ENCODE measurements at places on chromosomes 1 and 21. TPM values are rescaled to one million over a fixed set of nuclear protein-coding genes. Genes with fewer than 3 reads are reported as not detected.

- DNase-seq: no peak
Observed at GRCh38 chr1:18360251-18360650, 120.5 kb upstream of the KLHDC7A start.

The SPRR2F gene
- not detected for total RNA-seq

The MNDA gene
- not detected for total RNA-seq

GRCh38 chr21:14687268-14687625, 141.1 kb upstream of the SAMSN1 start:
- no peak for DNase-seq

DNA sequence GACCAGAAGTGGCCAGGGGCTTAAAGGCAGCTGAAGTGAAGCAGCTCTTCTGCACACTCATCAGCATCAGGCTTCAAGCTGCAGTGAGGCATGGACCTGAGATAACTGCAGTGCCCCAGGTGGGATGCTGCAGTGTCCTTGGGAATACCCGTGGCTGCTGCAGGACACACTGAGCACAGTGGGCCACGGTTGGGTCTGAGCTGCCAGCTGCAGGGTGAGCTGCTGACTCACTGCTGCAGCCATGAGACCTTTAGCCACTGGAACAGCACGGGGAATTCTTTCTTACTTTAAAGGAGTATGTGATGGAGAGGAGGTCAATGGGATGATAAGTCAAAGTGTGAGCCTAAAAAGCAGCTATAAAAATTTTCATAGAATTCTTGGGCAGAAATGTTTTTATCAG, 102.1 kb downstream of the XCL2 start:
- DNase-seq: no peak

GRCh38 chr1:99682291-99682751, 36.4 kb downstream of the PALMD start:
- DNase-seq: peak; percentile 78

GRCh38 chr21:42645211-42646075, 8.0 kb upstream of the PDE9A start:
- DNase-seq: no peak

DNA sequence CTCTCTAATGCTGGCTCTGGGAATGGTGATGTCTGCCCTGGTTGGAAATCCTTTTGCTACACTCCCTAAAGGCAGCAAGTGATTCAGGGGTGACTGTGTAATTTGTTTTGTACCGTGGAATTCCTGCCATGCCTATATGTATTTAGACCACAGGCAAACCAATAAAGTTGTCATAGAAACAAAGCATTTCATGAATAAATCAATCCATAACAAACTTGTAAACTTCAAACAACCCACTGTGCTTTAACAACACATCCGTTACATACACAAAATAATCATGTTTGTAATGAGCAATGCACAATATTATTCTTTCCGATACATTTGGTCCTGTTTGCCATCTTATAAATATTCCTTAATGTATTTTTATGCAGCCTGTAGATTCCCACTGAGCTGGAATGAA, 330.3 kb upstream of the SNX7 start:
- no peak for DNase-seq

- DNase-seq: peak; percentile 93
Observed at GRCh38 chr1:61337981-61338848, 255.9 kb downstream of the NFIA start.

DNA sequence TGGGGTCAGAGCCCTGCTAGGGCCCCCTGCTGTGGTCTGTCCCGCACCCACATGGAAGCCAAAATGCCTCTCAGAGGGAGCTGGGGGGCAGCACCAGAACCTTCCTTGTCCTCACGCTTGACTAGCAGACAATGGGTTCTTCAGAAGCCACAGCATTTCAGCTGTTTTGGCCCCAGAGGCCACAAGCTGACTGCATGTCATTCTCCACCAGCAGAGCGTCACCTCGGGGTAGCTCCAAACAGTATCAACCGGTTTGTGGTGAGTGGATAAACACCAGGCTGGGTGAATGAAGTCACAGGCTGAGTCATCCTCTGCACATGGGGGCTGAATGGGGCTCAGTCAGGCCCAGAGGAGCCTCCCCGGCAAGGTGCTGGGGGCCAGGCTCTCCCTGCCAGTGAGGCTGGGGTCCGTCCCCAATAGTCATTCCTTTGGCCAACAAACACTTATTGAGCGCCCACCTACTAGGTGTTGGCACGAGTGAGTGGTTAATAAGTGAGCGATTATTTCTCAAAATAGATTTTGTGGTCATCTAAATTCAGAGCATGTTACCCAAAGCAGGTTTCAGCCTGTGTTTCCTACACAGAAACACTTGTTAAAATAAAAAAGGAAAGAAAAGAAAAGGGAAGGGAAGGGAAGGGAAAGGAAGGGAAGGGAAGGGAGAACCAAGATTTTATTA, 9.1 kb downstream of the OLIG1 start:
- DNase-seq: no peak

The PARS2 gene
- 4.0 TPM for total RNA-seq

DNA sequence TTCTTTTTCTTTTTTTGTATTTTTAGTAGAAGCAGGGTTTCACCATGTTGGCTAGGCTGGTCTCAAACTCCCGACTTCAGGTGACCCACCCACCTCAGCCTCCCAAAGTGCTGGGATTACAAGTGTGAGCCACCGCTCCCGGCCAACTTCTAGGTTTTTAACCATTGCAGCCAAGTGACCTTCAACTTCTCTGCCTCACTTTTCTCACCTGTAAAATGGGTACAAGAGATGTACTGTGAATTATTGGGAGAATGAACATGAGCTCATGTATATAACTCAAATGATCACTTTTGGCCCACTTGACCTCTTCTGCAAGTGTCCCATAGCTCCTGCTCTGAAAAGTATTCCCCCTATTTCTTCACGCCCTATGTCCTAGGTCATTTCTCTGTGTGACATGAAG, 11.8 kb upstream of the RPL11 start:
- DNase-seq: no peak

The COL8A2 gene
- total RNA-seq: 2.3 TPM

The KRTAP13-2 gene
- not detected for total RNA-seq

- no peak for DNase-seq
Observed at GRCh38 chr1:214455971-214456867, 95.2 kb downstream of the PTPN14 start.
